ENCODE measurements at places on chromosomes 1 and 21.

- DNase-seq = no peak
Measured at GRCh38 chr1:208318150-208318734, 74.1 kb upstream of the PLXNA2 start.

DNA sequence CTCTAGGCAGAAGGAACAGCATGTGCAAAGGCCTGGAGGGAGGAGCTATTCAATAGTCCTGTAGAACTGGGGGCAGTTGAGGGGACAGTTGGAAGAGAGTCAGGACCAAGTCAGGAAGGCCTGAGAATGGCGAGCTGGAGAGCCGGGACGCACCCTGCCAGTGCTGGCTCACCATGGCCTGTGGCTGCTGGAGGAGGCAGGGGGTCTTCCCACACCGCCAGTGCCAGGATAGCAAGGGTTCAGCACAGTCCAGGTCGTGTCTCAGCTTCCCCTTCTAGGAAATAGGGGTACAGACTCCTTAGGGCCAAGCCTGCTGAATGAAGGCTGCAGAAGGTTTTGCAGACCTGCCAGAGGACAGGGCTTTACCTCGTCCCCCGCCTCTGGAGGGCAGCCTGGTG is 7.3 kb downstream of the PODN start:
- no peak for DNase-seq

- DNase-seq = no peak
Measured at GRCh38 chr1:20182415-20182814, 3.5 kb upstream of the UBXN10 start.

GRCh38 chr1:157376681-157377080 is 175.6 kb downstream of the FCRL5 start:
- no peak for DNase-seq

GRCh38 chr1:155424091-155424490 is 103.4 kb downstream of the RUSC1 start:
- DNase-seq = no peak
